Stimulated activated CD8-positive, alpha-beta memory T cell treated with anti-CD3 and anti-CD28 coated beads, Interleukin-7, amount 100 ng/mL, for 1 hour (primary cell): ENCODE measurements at places on chromosomes 1 and 21.

DNA sequence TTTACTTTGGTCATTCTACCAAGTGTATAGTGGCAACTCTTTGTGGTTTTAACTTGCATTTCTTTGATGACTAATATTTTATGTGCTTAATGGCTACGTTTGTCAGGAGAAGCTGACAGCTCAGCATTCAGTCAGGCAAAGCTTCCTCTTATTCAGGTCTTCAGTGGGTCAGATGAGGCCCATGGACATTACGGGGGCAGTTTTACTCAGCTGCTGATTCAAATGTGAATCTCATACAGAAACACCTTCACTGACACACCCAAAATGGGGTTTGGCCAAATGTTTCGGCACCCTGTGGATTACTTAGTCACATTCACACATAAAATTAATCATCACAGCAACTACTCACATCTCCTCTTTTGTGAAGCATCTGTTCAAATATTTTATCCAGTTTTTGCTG is 104.9 kb upstream of the PLD5 start:
- DNase-seq = no peak

DNA sequence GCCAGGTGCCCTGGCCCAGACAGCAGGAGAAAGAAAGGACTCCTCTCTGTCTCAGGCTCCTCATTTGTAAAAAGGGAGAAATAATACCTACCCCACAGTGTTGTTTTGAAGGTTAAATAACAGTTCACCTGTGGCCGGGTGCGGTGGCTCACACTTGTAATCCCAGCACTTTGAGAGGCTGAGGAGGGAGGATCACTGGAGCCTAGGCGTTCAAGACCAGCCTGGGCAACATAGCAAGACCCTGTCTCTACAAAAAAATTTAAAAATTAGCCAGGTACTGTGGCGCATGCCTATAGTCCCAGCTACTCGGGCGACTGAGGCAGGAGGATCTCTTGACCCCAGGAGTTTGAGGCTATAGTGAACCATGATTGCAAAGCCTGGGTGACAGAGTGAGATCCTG is 2.5 kb upstream of the TMEM200B start:
- DNase-seq = no peak

- DNase-seq = no peak
Measured at GRCh38 chr1:229000187-229000586, 264.9 kb downstream of the RHOU start.

DNA sequence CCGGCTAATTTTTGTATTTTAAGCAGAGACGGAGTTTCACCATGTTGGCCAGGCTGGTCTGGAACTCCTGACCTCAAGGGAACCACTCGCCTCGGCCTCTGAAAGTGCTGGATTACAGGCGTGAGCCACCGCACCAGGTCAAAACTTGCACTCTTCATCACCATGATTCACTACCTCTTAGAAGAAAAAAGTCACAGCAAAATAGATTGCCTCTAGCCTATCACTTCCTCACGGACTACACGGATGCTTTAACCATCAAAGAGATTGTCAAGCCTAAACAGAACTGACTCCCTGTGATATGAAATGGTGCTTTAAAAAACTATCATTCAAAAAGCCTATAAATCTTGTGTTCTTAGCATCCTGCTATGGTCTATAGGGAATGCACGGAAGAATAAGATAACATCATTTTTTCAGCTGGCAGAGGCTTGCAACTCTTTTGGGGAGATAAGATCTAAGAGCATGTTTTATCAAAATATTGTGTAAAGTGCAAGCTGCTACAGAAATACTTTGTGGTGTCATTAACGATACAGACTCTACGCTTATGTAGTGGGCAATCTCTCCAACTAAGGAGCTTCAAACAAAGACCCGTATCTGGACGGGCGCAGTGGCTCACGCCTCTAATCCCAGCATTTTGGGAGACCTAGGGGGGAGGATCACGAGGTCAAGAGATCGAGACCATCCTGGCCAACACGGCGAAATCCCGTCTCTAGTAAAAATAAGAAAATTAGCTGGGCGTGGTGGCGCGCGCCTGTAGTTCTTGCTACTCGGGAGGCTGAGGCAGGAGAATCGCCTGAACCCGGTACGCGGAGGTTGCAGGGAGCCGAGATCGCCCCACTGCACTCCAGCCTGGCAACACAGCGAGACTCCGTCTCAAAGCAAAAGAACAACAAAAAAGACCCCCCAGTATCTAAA is 966 bp downstream of the TFB2M start:
- DNase-seq = no peak

DNA sequence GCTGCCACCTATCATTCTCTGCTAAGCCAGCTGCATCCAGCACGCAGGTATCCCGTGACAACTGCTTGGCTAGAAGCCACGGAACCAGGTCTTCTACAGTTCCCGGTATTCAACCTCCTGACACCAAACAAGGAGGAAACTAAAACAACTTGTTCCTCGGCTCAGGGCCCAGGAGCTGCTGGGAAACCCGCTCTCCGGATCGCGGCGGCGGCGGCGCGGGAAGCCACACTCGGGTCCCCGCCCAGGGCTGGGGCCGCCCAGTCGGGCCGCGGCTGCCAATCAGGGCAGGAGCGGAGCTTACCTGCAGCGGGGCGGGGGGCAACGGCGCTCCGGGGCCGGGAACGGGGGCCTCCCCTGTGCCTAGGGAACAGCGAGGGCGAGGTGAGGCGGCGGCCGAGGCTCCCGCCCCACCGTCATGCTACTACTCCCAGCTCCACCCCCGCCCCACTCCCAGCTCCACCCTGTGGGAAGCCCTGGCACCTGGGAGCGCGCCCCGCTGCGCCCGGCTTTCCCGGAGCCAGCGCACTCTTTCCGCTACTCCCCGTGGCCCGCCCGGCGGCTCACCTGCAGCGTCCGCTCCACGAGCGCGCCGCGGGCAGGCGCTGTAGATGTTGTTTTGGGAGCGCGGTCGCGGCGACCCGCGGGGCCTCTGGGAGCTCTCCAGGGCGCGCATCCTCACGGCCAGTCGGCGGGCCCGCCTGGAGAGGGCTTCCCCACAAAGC is 12.1 kb downstream of the IL24 start:
- DNase-seq = no peak

DNA sequence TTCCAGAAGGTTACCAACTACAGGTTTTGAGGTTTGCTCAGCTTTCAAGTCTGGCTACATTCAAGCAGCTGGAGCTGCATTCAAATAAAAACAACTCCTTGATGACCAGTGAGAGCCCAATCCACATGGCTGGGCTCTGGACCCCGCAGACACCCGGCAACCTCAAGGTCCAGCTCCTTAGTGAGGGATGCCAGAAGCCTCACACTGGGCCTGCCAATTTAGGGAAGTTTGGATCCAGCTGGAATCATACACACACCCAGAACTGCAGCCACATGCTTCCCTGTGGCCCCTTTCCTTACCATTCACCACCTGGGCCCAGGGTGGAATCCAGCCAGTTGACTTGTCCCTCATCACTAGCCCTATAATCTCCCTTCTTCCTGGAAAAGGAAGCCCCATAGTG is 123.7 kb downstream of the UBE2U start:
- no peak for DNase-seq

DNA sequence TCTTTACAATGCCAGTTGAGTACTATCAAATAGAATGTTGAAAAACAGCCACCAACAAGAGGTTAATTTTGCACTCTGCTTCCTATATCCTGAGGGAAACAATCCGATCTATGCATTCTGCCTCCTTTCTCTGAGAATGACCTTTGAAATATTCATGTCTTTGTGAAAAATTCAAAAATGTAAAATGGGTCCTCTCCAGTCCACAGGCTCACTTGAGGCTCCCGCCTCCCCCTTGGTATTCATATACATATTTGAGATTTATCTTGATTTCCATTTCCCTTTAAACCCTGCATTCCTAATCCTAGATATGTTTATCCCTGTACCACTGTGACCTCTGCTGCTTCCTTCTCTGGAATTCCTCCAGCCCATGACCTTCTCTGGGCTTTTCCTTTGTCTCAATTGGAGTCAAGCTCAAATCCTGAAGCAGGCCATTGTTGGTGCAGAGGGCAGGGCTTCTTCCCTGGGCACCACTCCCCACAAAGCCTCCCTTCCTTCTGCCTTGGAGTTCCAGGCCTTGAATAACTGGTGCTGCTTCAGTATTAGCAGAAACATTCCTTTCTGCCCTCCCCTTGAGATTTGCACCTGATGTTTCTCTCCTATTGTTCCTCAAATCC is 296.8 kb downstream of the PBX1 start:
- DNase-seq = no peak

- no peak for DNase-seq
Measured at GRCh38 chr1:181129771-181130606, 41.5 kb downstream of the IER5 start.

DNA sequence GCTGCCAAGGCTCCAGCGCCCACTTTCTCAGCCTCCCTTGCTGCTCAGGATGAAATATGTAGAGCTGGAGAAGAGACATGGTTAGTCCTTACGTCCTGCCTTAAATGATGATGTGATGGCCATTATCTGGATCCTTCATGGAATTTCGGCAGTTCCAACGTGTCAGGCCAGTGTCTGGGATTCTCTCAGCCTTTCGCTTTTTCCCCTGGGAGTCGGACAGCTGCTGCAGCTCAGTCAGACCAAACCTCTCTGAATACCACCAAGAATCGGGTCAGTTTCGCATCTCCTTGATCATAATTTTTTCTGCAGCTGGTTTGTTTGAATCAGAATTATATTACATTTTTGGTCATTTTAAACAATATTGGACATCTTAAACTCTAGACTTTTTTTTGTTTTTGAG is 22.3 kb upstream of the KLHDC8A start:
- no peak for DNase-seq

DNA sequence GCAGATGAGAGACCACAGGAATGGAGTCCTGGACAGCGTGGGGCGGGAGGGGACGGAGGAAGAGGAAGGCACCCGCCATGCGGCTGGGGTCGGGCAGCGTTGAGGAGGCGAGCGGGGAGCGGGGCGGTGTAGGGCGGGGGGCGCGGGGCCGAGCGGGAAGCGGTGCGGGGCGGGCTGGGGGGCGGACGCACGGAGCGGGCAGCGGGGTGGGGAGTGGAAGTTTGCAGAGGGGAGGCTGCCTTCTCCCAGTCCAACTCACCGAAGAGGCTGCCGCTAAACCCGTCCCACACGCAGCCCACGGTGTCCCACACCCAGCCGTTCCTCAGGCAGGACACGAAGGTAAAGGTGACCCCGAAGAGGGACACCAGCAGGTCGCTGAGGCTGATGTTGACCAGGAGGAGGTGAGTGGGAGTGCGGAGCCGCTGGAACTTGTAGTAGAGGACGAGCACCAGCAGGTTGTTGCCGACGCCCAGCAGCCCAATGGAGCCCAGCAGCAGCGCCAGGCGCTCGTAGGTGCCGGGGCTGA is 483 bp downstream of the CHML start:
- no peak for DNase-seq

DNA sequence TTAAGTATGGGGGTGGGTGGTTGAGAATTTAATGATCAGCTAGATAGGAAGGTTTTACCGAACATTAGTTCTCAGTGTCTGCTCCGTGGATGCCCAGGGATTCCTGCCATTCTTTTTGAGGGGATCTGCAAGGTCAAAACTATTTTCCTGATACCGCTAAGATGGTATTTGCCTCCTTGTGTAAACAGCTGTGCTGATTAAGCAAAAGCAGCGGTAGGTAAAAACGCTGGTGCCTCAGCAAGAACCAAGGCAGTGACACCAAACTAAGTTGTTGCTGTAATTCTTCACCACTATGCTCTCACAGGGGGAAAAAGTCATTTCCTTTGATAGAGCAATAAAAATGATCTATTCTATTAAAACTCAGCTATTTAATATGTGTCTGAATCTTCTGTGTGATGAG is 229.0 kb downstream of the FMN2 start:
- DNase-seq = no peak

DNA sequence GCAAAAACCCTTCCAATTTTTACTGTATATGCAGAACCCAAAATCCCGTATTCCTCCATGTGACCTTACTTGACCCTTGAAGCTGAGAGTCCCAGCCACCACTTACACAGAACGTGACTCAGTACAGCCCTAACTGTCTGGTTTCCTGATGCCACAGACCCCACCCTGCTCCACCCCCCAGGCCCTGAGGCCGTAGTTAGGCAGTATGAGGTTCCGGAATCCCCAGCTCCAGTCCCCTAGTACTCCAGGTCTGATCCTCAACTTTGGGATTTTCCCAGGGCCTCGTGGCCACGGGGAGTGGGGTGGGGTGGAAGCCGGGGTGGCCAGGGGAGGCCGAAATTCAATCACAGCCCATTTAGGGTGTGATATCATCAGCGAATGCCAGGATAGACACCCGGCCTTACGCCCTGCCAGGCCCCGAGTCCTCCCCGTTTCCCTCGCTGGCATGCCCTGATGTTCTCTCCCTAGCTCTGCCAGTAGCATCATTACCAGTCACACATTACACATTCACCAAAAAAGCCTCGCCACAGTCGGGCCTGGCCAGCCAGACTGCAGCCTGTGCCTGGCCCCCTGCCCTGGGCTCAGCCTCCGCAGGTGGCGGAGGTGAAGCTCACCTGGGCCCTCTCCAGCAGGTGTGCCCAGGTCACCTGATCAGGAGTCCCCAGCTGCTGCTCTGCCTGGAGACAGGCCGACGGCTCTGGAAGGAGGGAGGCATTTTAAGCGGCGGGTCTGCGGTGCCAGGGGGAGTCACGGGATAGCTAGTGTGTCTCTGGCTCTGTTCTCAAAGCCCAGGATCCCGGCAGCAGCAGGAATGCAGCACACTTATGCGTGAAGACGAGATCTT is 70.8 kb downstream of the SCCPDH start:
- no peak for DNase-seq

- no peak for DNase-seq
Measured at GRCh38 chr1:19313961-19314882, 2.1 kb downstream of the SLC66A1 start.

DNA sequence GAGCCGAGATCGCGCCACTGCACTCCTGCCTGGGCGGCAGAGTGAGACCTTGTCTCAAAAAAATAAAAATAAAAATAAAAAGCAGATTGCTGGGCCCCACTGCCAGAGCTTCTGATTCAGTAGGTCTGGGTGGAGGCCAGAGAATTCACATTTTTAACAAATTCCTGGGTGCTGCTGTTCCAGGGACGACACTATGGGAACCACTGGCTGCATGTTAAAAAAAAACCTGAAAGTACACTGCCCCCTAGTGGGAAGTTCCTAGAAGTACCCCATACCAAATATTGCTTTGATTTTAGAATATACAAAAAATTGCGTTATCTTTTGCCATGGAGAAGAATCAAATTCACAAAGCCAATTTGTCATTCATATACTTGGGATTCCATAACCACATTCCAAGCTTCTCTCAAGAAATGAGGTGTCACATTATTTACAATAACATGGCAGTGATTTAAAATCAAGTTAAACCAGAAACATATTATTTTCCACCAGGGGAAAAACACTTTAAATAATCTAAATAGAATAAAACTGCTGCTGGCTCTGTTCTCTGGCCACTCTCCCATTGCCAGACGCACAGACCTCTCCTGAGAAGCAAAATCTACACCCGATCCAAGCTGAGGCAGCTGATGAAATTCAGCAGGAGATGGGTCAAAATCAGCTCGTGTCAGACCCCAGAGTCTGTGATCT is 27.4 kb downstream of the SYF2 start:
- no peak for DNase-seq

DNA sequence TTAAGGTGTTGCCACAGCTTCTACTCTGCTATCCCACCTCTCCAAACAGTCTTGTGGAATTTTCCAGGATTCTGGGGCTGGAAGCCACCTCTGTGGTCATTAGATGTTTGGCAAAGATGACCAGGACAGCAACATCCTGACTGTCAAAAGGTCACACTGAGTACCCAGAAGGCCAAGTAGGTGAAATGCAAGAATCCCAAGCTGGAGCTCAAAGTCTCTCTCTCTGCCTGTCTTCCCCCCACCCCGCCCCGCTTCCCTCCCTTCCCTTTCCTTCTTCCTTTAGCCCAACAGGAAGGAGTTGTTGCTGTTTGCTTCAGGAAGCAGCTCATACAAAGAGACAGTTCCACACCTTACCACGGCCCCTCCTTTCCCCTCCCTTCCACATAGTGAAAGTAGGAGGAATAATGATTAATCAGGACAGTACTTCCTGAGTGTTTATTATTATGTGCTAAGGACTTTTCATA is 75.6 kb upstream of the SLC2A1 start:
- DNase-seq = no peak
